ENCODE measurements at places on chromosomes 7 and 10.

GRCh38 chr10:7121154-7121797 lies 289.6 kb downstream of the SFMBT2 start:
- peak; percentile 54 for DNase-seq

DNA sequence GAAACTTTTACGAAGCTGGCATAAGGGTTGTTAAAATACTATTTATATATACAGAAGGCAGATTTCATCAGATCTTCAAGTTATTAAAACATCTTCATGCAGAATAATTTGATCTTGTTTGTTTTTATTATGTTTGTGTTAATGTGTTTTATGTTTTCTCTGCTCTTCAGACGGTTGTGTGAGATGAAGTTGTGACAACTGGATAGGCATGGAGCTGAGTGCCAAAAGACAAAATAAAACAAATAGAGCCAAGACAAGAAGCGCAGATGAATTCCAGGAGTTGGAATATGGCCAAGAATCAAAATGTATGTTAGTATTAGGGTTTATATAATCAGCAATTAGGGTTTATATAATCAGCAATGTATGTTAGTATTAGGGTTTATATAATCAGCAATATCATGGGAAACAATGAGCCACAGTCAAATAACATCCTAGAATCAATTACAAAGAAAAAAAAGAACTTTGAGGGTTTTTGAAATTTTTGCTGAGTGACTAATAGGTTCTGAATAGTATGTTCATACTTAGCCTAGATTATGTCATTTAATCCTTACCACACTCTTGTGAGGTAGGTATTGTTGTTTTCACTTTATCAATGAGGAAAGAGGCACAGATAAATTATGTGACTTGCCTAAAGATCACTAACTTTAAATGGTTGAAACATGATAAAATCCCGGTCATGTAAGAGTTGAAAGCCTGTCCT lies 488.0 kb upstream of the STEAP1 start:
- no peak for DNase-seq

DNA sequence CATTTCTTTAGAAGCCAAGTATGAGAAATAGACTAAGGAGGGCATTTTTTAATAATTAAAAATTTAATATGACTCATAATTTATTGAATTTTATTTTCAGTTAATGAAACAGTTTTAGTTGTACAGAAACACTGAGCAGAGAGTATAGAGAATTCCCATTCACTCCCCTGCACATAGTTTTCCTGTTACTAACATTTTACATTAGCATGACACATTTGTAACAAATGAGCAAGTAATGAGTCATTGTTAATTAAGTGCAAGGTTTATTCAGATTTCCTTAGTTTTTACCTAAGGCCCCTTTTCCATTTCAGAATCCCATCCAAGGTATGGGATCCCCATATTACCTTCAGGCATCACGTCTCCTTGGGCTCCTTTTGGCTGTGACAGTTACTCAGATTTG lies 271.5 kb upstream of the FZD8 start:
- DNase-seq = no peak

DNA sequence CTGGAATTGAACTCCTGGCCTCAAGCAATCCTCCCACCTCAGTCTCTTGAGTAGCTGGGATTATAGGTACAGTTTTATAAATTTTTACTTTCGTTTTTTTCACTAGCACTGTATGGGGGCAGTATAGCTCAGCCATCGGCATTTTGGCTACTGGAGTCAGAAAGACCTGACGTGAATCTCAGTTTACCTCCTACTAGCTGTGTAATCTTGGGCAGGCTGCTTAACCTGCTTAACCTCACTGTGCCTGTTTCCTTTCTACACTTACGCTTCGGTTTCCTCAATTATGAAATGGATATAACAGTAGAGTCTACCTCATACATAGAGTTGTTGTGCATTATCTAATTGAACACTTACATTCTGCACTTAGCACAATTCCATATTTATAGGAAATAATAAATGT lies 16.7 kb downstream of the STN1 start:
- no peak for DNase-seq

GRCh38 chr10:77023396-77023795 lies 614.2 kb downstream of the KCNMA1 start:
- DNase-seq = no peak

DNA sequence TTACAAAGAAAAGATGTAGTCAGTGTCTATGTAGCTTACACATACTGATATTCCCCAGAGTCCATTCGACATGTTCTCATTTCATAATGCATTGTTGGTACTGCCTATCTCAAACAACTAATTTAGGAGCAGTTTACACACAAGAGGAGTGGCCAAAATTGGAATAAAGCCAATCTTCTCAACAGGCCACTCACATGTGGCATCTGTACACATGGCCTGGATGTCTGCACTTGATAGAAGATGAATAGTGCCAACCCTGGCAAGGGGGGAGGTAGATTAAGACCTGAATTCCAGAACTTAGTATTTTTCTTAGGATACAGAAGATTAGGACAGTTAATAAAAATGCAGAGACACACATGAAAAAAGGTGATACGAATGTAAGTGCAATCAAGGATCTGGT lies 125.3 kb upstream of the STARD3NL start:
- DNase-seq = no peak

DNA sequence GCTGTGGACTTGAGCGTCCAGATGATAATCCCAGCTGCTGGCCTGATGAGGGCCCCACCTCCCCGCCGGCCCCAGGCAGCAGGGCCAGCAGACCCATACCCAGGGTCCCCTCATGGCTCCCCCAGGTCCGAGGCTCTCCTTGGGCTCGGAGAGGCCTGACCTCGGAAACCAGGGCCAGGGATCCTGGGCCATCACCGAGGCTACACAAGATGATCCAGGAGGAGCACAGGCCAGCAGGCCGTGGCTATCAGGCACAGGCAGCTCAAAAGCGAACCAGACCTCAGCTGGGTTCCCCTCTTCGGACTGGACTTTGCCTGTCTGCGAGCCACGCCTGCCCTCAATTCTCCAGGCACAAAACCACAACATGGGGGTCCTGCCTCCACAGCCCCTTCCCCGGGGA lies 17.4 kb downstream of the PDGFA start:
- DNase-seq = no peak

- no peak for DNase-seq
Measured at GRCh38 chr10:24463611-24464426, 254.9 kb downstream of the KIAA1217 start.

GRCh38 chr10:106836933-106837663 lies 327.4 kb downstream of the SORCS1 start:
- DNase-seq = no peak

GRCh38 chr7:88401009-88401623 lies 94.4 kb upstream of the STEAP4 start:
- no peak for DNase-seq

DNA sequence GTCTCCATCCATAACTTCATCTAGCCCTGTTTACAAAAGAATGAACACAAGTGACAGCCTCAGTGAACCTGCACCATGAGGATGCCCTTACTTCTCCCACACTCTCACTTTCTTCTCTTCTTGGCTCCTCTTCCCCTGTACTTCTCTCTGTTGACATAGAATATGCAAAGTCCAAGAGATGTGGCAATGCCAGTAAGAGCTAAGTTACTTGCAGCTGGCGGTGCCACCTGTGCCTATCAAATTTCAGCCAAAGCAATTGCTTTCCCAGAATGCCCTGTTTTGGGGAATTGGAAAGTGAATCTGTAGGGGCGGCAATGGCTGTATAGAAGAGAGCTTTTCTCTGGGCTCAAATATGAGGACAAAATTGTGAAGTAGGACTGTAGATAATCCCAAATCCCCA lies 557.8 kb downstream of the AUTS2 start:
- no peak for DNase-seq

DNA sequence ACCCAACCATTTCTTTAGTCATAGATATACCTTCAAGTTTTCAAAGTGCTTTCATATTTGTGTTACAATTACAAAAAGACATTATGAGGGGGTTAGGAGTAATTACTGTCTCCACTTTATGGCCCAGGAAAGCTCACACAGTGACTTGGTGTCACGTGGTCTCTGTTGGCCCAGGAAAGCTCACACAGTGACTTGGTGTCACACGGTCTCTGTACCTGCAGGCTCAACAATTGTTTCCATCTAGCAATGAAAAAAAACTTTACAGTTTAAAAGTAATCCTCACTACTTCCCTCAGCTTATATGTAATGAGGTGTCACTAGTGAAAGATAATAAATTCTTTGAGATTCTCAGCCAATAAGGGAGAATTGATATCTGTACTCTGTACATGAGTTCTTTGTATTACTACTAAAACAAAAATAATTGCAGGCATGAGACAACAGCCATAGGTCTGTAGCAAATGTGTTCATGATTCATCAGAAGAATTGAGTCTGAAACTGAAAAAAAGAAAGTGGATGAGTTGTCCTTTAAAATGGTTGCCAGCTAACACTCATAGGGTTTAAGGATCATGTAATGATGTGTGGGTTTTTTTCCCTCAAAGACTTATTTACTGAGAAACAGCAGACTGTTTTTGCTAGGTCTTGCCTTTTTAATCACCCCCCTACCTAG lies 10.9 kb downstream of the OGDH start:
- no peak for DNase-seq

- DNase-seq = no peak
Measured at GRCh38 chr10:70222340-70222794, 10.9 kb downstream of the PPA1 start.

Data from activated naive CD4-positive, alpha-beta T cell (primary cell).